ENCODE measurements at places on chromosomes 16 and 17. TPM values are rescaled to one million over a fixed set of nuclear protein-coding genes. Genes with fewer than 3 reads are reported as not detected.

GRCh38 chr16:4113358-4114256, 2.6 kb downstream of the ADCY9 start:
- no peak for DNase-seq

- DNase-seq: no peak
Observed at GRCh38 chr16:30567160-30567990, 4.1 kb downstream of the ZNF688 start.

- peak; percentile 36 for DNase-seq
Observed at GRCh38 chr17:69348429-69348828, 21.5 kb upstream of the ABCA5 start.

DNA sequence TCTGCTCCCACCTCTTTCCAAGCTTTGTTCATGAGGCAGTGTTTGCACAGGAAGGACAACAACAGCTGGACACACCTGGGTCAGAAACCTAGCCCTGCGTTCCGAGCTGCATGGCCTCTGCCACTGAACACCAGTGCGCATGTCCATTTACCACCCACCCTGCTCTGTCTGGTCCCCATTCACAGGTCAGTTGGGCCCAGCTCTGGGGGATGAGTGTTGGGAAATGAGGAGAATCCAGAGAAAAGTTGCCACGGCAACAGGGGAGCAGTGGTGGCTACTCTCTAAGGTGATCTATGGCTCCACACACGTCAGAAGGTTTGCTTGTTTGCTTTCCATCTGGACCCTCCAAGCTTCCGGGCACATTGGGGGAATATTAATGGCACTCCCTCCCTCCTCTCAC, 70.4 kb upstream of the ASIC2 start:
- DNase-seq: no peak

DNA sequence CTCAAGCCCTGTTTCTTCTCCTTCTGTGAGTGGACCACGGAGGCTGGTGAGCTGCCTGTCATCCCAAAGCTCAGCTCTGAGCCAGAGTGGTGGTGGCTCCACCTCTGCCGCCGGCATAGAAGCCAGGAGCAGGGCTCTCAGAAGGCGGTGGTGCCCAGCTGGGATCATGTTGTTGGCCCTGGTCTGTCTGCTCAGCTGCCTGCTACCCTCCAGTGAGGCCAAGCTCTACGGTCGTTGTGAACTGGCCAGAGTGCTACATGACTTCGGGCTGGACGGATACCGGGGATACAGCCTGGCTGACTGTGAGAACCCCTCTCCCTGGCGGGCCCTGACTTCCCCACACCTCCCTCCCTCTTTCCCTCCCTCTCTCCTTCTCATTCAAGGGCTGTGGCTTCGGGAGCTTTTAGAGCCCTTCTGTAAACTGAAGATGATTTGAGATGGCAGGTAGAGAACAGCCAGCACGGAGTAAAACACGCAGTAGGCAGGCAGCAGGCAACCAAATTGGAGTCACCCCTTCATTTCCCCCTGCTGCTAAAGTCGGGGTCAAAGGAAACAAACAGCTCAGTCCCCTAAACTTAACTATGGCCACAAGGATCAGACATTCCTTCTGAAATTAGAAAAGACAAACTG, 3.9 kb downstream of the SPACA3 start:
- DNase-seq: no peak

DNA sequence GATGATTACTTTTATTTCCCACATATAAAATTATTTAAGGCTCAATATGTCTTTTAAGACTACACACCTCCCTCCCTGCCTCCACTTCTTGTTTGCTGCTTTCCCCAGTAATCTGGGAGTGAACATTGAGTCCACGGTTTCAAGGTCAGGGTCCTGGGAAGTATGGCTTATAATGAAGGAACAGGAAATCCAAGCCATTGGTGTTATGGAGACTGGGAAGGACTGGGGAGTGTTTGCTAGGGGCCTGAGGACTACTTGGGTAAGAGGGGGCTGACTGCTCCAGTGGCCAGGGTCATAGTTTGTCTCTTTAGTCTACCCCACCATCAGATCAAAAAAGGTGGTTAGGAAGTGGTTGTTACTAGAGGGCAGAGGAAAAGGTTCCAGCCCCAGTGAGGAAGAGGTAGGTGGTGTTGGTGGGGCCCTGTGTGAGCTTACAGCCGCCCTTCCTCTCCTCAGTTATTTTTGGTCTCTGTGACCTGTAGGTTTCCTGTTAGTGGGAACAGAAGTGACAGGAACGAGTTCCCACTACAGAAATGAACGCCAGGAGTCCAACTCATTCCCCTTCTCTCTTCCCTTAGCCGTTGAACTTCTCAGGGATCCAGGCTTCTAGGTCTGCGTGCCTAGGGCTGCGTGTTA, 742 bp upstream of the SLC16A13 start:
- no peak for DNase-seq

DNA sequence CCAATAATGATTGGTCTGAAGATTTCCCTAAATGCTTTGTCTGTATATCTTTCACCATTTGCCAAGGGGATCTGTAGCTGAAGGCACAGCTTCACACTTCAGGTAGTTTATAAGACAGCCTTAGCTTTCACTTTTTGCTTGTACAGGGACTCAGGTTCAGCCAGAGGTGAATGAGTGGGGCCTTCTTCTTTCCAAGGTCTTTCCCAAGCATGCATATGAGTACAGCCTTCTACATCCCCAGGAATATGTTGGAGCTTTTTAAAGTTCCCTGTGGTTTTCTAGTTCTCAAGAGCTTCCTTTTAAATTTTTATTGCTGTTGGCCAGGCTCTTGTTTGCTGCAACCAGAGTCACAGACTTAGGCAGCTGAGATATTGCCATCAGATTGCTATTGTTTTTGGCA, 17.9 kb upstream of the SPDYE4 start:
- DNase-seq: no peak

GRCh38 chr16:57795431-57795878, 6.8 kb downstream of the KIFC3 start:
- DNase-seq: peak; percentile 82

HIGD1B gene
- total RNA-seq: not detected

PRDM7 gene
- not detected for total RNA-seq

MYO15B gene
- total RNA-seq: 24.4 TPM
